ENCODE measurements at places on chromosomes 2 and 18.

DNA sequence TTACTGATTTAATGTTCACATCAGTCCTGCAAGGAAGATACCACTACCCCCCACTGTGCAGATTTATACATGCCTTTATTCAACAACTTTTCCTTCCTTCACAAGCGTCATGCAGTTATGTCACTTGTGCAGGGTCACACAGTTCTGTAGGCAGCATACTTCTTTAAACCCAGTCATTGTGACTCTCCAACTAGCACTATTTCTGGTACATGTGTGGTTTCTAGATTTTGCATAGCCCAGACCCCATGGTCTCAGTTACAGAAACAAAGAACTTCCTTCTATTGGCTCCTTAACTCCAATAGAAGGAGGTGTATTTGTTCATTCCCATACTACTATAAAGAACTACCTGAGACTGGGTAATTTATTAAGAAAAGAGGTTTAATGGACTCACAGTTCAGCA, 333.1 kb downstream of the ZNF516 start:
- DNase-seq, result no peak

GRCh38 chr2:120502761-120503160, 156.8 kb downstream of the INHBB start:
- DNase-seq, result no peak

DNA sequence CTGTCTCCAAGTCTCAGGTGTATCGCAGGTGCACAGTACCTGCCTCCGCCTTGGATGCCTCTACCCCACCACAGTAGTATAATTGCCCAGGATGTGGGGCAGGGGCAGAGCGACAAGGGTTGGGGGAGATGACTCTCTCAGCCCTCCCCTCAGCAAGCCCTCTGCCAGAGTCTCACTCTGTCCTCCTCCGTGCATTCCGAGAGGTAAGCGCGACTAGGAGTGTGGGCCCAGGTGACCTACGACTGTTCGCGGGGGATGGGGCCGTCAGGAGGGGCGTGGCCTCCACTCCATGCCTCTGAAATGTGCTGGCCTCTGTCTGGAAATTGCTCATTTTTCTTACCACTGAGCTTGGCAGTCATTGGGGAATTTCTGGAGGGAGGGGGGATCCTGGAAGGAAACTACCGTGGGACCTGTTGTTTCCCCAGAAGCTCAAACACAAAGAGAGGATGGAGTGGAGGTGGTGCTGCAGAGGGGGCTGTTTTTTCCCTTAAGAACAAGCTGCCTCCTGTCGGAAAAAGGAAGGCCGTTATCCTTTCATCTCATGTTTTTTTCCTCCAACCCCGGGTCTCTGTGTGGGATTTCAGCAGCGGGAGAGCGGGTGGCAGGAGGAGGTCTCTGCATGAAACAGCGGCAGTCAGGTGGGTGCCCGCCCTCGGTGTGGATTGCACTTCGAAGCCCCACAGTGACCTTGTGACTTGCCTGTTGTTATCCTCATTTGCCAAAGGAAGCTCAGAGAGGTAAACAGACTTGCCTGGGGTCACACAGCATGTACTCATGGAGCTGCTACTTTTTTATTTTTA, 13.0 kb upstream of the RALB start:
- DNase-seq, result no peak

GRCh38 chr2:186294248-186294888, 191.7 kb upstream of the ZC3H15 start:
- DNase-seq, result no peak

- no peak for DNase-seq
Observed at GRCh38 chr18:13003466-13003896, 12.3 kb downstream of the CEP192 start.

GRCh38 chr2:64630752-64631151, 23.0 kb downstream of the SERTAD2 start:
- no peak for DNase-seq

- DNase-seq, result no peak
Observed at GRCh38 chr2:144474017-144474416, 45.9 kb downstream of the ZEB2 start.

DNA sequence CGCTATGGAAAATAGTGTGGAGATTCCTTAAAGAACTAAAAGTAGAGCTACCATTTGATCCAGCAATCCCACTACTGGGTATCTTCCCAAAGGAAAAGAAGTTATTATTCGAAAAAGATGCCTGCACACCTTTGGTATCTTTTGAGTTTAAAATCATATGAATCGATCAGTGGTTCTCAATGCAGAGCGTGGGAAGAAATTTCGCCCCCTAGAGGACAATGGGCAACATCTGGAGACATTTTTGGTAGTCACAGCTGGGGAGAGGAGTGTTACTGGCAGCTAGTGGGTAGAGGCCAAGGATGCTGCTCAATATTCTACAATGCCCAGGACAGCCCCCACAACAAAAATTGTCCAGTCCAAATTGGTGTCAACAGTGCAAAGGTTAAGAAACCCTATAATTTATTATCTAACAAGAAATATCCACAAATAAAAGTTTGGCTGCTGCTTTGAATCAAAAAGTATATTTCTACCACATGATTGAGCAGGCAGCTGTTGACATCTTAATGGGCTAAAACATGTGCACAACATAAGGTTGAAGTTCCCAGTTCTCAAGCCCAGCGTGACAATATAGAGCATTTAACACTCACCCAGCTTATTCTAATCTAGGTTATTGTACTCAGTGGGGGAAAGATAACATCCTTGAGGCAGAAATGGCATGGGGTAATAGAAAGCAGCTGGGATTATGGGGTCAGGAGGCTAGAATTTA, 425.7 kb downstream of the LRATD1 start:
- DNase-seq, result no peak

DNA sequence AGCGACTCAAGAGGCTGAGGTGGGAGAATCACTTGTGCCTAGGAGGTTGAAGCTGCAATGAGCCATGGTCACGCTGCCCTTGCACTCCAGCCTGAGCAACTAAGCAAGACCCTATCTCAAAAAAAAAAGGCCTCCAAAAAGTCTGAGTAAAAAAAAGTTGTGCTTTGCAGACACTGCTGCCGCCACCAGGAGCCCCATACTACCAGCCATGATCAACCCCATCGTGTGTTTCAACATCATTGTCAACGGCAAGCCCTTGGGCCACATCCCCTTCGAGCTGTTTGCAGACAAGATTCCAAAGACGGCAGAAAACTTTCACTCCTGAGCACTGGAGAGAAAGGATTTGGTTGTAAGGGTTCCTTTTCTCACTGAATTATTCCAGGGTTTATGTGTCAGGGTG, 137.1 kb downstream of the INO80D start:
- no peak for DNase-seq

GRCh38 chr2:171513719-171514160, 8.5 kb upstream of the CYBRD1 start:
- DNase-seq, result no peak

DNA sequence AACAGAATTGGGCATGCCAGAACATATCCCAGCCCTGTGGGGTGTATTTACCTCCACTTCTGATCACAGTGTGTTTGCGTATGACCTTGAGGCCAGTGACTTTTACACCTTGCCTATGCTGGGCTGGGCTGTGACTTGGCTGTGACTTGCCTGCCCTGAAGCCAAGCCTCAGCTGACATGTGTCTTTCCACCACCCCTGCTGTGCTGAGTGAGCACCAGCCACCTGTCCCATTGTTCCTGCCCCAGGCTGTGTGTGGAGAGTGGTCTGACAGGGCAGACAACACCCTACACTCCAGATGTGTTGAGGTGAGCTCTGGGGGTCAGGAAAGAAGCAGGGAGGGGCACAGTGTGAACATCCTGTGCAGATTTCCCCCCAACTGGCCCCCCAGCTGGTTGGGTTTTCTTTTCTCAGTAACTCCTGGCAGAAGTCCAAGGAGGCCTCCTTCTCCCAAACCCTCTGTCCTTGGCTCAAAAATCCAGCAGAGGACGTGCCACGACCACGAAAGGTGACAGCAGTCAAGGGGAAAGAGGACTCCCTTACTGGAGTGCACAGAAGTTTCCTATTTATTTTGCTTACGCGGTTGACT, 5.1 kb upstream of the STEAP3 start:
- DNase-seq, result peak; percentile 65

DNA sequence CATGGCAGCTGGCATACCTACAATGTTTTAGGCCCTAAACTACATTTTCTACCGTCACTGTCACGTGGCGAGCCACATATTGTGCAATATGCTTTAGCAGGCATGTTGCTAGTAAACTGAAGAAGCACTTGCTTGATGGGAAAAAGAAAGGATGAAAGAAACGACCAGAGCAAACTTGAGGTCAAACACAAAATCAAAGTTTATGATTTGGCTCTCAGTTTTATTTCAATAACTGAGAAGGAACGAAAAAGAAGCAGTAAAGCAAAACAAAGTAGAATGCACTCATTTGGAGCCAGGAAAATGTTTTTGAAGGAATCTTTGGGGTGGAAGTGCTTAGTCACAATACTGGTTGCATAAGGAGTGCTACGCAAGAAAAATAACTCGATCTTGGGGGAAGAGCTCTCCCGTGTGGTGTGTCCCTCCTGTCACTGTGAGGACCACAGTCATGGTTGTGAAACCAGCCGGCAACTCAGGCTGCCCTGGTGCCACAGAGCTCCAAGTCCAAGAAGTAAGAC, 349.8 kb downstream of the RBM43 start:
- no peak for DNase-seq

DNA sequence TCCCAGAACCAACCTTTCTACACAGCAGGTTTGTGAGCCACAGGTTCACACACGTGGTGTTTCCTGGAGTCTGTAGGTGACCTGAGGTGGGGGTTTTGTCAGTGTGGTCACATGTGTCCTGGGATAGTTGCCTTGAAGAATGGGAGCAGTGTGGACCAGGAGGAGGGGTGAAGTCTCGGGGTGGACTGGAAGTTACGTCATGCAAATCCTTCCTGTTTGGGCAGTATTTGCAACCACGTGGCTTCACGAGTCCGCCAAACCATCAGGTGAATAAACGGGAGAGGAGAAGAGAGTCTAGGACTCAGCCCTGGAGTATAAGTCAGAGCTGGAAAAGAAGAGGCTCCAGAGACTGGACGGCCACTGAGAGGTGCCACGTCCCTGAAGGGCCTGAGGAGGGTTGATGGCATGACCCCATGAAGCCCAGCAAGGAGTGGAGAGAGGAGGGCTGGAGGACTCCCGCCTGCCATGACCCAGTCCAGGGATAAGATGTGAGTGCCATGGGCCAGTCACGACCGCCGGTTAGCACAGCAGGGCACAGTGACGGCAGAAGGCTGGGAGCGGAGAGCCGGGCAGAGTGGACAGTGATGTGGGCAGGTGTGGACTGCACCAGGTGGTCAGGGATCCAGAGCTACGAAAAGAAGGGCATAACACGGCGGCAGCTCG, 16.5 kb downstream of the LPIN1 start:
- DNase-seq, result no peak

DNA sequence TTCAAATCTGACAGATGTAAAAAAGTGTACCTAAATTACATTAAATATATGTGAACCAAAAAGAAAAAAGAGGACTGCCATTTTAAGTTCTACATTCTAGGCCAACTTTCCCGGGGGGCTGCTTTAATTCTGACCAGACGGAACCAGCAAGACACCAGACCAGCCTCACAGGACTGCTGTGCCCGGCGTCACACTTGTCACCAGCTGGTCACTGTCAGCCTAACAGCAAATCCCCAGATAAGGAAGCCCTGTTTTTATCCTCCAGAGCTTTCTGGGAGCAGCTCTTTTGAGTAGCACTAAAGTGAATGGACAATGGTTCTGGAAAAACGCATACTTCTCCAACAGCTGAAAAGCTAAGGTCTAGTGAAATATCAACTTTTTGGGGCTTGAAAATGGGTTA, 35.6 kb downstream of the CYB5A start:
- no peak for DNase-seq

DNA sequence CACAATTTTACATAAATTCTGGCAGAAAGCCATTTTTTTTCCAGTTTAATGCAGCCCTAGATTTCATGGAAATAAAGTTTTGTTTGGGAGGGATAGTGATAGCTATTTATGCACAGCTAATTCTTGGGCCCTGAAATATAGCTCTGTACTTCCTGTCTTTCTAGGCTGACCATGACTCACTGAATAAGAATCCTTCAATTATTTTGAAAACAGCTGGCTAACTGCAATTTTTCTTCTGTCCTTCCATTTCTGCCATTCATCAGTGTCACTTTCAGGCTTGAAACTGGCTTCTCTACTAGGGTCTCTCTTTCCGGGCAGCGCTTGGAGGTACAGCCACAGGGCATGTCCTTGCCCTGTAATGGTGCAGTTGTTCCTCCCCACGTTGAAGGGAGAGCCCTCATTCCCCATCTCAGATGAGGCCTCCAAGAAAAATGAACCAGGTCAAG, 97.1 kb upstream of the TMEM178A start:
- DNase-seq, result no peak

DNA sequence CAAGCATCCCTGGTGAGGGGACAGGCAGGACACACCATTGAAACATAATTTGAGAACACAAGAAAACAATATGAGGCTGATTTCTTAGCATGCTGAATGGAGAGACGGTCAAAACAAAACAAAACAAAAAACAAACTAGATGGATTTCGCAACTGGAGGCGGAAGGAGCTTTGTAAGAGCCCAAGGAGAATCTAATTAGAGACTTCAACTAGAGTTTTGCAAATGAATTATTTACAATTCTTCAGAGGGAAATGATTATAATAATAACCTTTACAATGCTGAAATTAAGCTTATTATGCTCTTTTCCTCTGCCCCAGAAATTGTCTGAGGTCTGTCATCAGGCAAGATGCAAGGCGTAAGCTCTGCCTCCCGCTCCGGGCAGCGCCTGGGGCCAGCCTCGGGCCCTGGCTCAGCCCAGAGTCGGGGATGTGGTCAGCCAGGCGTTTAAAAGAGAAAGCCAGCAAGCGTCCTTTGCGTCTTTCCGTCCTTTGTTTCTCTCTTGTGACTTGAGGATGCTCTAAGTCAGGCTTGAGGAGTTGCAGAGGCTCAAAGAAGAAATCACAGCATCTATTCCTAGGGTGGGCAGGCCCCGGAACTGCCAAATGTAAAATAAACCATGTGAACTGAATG, 139.6 kb downstream of the TWIST2 start:
- no peak for DNase-seq

GRCh38 chr2:58268685-58269084, 27.6 kb upstream of the FANCL start:
- DNase-seq, result no peak

DNA sequence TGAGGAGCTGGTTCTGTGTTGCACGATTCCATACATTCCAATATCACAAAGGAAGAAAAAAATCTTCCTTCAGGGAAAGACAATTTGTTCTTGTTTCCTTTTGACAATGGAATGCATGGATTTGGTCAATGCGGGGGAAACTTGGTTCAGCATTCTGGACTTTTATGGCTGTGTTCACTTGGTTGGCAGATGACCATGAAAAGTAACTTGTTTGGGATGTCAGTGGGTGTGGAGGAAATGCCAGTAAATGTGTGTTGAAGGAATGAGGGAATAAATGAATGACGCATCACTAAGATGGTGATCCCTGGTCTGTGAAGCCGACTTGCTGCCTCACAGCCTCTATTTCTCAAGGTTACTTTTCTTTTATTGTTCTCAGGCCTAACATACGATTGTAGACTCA, 53.7 kb downstream of the THUMPD2 start:
- no peak for DNase-seq

DNA sequence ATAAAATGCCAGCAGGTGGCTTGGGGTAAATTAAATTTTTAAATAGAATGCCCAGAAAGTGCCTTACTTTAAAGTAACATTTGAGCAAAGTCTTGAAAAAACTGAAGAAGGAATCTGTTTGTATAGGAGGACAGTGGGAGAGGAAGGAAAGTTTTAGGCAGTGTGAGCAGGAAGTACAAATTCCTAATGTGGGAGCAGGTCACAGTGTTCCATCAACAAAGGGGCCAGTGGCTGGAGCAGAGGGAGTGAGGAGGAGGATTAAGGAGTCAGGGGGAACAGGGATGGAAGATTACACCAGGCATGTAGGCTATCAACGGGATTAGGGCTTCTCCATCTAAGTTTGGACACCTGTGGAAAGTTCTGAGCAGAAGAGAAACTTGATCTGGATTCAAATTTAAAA, 439.2 kb upstream of the REG3G start:
- no peak for DNase-seq

All from NCI-H1092 (cell line).